ENCODE measurements at places on chromosomes 2 and 18.

DNA sequence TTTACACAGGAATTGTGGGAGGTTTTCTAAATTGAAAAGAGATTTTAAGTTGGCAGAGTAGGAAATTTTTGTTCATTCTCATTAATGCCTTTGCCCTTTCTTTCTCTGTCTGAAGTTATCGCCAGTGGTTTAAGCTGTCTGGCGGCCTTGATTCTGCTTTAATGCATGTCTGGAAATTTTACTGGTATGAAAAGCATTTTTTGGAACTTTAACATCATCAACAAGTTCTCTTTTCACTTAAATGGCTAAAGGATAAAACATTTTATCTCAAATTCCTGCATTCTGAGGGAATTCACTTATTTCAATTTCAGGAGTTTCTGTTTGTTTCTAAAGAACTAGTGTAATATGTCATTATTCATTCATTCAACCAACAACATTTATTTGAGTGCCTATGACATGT is 233.9 kb upstream of the FOSL2 start:
- DNase-seq: no peak

DNA sequence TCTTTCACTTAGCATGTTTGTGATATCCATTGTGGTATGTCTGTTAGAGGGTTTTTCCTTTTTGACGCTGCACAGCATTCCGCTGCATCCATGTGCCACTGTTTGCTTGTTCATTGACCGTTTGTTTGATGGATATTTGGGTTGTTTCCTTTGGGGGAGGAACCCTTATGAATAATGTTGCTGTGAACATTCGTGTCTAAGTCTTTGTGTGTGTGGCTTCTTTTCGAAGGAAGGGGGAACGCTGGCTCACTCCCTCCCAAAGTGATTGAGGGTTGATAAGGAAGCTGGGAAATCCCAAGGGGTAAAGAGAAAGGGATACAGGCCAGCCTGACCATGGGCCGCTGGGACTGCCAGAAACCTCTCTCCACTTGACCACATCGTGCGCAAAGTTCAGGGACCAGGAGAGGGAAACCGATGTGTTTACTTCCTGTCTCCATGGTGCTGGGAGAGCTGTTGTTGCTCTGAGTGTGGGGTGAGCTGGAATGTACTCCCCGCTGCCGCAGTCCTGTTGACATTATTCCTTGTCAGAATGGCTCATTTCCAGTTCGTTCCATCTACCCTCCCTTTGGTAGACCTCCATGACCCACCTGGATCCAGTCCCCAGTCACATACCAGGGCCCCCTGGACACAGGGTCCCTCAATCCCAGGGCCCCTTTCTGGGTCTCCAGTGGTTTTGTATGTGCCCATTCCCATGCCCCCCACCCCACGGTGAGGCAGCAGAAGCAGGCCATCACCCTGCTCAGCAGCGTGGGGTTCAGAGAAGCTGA is 39.6 kb downstream of the HS1BP3 start:
- no peak for DNase-seq

GRCh38 chr2:68176657-68177056 is 19.0 kb downstream of the PNO1 start:
- DNase-seq: no peak

DNA sequence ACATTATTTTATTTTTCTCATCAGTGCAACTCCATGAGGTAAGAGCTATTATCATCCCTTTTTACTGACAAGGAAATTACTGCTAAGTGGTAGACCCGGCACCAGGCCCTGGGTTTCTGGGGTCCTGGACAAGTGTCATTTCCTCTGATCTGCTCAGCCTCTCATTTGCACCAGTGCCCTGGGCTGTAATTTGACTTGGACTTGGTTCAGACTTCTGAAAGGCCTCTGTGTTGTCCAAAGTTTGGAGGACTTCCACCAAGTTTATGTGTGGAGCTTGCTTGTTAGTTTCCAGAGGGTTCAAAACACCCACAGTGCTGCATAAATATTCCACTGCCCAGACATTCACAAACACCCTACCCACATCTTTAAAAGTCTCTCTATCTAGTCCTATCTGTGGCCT is 44.0 kb upstream of the PPP1CB start:
- no peak for DNase-seq

DNA sequence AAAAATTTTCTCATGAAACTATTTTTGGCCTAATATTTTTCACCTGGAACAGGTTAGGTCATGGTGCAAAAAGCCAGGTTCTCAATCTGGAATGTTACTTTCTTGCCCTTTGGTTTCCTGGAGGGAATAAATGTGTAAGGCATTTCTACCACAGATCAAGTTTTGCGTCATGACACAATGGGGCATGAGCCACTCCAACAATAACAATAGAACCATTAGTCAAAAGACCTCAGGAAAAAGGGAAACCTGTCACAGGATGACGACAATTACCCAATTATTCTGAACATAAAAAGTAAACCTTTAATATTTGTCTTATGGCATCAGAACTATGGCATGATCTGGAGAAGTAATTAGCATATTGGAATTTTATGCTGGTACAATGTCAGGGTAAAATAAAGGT is 88.2 kb upstream of the HNRNPA3 start:
- no peak for DNase-seq

DNA sequence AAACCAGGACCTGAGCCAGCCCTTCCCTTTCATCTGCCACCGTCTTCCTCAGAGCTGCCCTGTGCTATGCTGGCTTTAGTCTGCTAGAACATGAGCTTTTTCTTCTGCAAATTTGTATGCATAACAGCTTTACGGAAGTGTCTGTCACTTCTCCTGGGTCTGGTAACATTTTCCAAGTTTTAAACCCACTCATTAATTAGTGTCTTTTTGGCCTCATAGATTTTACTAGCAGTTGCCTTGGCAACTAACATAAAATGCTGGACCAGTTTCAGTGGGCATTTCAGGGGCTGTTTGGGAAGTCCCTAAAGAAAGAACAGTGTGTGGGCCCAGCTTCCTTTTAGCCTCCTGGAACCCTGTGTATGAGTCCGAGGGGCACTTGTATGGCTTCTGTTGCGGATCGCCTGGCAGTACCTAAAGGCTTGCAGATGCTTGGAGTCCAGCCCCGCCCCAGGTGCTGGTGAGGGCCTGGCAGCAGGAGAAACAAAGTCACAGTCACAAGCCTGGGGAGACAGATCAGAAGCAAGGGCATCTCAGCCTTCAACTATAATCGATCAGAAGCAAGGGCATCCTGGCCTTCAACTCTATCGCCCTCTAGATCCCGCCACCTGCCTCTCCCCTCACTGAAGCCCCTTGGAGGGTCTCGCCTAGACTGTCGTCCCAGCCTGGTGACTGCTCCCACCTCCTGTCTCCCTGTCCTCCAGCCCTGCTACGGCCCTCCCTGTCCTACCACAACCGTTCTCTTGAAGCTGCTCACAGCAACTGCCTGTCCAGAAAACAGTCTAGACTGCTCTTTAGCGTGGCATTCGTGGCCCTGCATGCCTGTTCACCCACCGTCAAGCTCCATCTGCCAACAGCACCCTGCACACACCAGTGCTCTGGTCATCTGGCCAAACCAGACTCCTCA is 36.8 kb upstream of the MAPRE3 start:
- DNase-seq: no peak

- DNase-seq: no peak
These were observed 1.4 kb downstream of the CCT7 start for GRCh38 chr2:73235315-73236028.

DNA sequence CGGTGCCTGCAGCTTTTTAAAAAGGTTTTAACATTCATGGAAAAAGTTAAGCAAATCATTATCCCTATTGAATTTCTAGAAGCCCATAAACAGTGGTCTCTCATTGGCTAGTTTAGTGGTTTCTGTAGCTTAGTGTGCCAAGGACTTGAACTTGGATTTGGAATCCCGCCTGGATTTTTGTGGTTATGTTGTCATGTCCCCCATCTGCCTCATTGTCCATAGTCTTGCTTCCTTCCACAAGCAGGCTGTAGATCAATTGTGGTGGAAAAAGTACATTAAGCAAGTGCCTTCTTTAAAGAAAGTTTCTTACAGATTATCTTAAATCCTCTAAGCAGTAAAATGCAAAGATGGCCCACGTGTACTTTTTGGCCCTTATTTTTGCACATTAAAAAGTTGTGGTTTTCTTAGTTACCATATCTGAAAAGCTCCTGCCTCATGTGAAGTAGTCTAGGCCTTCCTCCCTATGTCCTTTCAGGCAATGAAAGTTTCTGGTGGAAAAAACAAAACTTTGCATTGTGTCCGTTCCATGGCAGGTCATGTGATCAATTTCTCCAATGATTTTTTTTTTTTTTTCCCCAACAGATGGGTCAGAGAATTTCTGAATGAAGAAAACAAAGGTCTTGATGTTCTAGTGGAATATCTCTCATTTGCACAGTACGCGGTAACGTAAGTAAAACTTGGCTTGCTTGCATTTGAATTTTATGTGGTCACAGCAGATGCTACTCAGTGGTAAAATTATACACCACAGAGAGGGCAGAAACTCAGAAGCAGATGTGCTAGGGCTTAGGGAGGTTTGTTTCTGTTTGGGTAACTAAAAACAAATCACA is 158.9 kb downstream of the PRPF40A start:
- DNase-seq: no peak

DNA sequence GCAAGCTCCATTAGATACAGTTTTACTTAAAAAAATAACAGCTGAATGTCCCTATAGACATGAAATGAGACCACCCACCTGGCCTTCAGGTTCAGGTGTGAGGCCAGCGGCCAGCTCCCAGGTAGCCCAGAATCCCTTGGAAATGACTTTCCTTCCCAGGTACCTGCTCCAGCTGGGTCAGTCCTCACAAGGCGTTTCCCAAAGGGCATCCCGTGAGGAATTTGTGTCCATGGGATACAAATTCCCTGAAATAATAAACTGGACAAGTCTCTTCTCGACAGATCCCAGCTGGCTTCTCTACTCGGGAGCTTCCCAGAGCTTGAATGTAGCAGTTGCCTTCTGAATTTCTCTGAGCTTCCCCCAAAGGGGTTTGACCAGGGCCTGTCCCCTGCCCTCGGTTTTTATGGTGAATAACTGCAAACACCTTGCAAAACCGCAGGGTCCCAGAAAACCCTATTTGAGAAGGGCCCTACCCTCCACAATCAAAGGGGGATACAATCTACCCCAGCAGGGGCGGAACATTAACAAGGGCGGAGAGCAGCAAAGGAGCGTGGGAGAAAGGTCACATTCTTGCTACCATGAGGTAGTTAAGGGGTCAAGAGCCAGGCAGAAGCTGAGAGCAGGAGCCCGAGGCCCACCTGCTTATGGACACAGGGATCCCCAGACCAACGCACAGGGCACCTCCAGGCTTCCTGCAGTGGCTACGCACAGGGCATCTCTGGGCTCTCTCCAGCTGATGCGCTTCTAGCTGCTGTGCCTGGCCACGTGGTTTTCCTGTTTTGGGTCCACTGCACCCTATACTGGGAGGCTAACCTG is 107.7 kb downstream of the HDAC4 start:
- DNase-seq: no peak

DNA sequence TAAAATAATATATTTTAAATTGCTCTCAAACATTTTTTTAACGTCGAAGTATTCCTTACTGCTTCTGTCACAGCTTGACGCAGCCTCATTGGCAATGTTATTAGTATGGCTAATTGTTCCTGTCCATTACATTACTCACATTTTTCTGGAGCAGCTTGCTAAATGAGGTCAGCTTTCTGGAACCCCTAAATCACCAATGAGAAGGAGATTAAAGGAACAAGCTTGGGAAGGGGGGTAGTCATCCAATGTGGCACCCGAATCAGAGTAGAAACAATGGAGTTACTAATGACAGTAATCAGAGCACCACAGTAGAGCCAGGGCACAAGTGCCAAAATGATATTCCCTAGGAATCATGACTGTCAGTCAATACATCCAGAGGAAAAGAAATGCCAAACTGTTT is 5.1 kb downstream of the NEUROD1 start:
- DNase-seq: no peak

DNA sequence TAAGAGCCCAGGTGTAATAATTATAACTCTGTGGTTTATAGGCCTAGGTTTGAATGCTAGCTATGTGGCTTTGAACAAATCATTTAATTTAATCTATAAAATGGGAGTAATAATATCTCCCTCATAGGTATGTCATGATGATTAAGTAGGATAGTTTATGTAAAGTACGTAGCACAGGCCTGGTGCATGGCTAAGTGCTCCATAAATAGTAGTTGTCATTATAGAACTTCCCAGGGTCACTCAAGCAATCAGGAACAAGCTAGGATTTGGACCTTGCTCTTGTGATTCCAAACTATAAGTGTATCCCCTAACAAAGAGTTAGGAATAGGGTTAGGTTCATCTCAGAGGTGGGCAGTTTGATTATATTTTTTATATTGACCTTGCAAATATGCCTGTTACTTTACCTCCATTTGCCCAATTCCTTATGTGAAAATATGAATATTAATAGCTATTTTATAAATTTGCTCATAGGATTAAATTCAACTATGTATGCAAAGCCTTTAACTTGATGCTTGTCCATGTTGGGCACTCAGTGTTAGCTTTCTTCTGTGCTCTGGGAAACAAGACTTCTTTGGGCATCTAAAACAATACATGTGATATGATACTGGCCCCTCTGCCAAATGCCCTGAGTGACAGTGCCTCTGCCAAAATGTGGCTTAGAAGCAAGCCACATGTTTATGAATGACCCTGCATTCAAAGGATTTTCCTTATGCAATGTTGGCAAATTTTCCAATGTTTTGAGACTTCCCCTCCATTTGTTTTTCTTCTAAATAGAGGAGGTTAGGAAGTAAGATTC is 353.6 kb downstream of the KIAA1328 start:
- no peak for DNase-seq

DNA sequence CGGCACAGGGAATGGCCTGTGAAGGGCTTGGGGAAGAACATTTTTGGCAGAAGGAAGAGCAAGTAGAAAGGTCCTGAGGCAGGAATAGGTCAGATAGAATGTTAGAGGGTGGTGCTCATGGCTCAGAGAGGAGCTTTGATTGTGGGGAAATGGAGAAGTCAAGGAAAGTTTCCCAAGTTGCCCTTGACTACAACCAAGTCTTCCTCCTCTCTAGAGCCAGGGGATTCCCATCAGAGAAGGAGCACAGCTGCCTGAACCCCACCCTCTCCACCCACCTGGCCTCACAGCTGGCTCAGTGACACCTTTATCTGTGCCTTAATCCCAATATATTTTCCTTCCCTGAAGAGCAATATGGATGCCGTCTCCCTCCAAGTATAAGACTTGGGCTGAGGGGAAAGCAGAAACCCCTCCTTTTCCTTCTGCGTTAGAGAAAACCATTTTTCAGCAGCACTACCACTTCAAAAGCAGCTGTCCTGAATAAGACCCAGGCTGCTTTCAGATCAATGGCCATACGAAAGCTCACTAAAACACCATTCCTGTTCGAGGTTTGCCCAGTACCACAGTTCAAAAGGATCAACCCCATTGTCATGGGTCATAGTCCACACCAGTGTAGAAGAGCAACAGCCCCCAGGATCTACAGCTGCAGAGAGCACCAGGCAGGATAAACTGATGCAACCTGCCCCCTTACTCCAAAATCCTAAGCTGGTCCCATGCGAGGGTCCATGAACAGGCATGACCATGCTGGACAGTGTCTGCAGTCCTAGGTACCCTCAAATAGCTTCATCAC is 199.6 kb downstream of the AFF3 start:
- DNase-seq: no peak
